ENCODE measurements at places on chromosomes 2 and 18.

GRCh38 chr2:207835805-207836204 is 66.1 kb upstream of the FZD5 start:
- DNase-seq = no peak

DNA sequence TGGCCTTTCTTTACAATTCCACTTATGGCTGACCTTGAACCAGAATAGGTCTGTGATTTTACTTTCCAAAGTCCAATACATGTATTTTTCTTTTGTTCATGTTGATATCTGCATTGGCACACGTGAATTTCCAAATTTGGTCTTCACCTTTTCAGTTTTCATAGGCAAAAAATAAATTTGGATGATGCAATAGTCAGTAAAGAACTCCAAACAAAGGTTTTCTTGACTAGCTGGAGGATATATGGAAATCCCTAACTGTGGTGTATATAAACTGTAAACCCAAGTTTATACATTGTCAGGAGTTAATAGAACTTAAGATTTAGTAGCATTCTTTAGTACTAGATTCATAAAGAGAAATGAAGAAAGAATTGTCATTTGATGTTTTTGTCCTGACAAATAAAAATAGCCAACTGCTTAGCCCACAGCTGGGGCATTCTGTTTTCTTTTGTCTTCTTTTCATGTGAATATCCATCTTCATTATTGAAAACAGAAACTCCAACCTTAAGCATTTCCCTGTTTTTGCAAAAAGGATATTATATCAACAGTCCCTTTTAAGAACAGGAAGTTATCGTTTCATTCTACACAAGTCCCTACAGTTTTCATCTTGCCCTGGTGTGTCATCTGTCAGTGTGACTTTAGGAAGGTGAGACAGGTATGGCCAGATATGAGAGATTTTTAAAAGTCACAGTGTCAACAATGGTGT is 132.9 kb downstream of the BCL2 start:
- no peak for DNase-seq

GRCh38 chr2:142285480-142285879 is 154.7 kb upstream of the LRP1B start:
- DNase-seq = no peak

DNA sequence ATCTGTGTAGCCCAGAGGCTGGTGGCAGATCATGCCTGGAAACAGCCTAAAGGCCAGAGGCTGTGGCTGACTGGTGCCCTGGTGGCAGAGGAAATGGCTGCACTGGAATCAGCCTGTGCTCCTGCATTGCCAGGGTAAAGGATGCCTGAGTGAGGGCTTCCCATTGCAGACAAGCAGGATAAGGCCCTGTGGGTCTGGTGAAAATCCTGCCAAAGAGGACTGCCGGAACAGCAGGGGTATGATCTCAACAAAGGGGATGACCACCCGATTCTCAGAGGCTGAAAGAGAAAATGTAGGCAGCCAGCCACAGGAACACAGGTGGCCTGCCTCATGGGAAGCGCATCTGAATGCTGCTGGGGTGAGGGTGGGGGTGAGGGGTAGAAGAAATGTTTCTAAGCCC is 48.2 kb downstream of the FBXO48 start:
- DNase-seq = no peak

DNA sequence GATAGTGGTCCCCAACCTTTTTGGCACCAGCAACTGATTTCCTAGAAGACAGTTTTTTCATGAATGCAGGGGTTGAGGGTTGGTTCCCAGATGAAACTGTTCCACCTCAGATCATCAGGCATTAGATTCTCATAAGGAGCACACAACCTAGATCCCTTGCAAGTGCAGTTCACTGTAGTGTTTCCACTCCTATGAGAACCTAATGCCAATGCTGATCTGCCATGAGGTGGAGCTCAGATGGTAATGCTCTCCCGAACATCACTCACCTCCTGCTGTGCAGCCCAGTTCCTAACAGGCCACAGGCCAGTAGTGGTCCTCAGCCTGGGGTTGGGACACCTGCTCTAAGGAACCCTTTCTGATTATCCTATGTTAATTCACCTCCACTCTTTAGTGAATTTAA is 133.5 kb downstream of the SOX11 start:
- no peak for DNase-seq

DNA sequence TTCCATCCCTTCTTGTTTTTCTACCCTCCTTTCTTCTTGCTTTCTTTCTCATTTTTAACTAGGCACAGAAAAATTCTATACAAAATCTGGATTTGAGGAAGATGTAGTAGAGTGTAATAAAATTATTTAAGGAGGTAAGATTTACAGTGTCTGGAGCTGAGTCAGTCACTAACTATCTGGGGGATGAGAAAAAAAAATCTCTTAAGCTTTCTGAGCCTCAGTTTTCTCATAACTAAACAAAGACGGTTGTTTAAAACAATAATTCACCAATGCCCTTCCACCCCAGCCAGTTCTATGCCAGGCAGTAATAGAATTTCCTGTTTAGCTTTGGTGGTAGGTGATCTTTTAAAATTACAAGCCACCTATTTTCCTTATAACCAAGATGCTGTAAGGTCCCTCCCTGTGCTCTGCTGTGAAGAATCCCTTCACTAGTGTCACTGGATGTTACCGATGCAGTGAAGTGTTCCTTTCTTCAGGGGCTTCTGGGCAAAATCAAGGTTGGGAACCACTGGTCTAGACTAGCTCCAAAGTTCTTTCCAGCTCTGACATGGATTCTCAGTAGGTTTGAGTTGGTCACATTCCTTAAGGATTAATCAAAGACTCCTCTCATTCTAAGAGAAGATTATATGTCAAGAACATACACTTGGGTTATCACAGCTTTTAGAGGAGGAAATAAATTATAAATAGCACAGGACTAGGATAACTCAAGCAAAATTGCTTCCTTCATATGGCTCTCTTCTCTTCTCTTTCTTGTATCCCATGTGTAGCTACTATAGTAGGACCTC is 289.0 kb downstream of the CDH2 start:
- DNase-seq = no peak

DNA sequence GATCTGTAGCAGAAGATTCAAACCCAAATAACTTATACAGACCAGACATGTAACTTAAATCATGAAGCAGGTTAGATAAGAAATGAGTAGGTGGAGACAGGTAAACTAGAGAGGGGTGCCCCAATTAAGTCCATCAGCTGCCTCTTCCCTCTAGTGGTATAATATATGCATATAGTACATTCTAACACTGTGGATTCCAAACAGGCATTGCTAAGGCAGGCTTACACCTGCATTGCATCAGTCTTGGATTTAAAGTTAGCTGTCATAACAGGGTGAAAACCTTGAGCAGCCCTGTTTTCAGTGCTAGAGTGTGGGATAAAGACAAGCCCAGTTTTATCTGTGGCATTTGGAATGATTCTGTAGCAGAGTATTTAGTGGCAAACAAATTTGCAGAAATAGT is 63.4 kb downstream of the NYAP2 start:
- no peak for DNase-seq

DNA sequence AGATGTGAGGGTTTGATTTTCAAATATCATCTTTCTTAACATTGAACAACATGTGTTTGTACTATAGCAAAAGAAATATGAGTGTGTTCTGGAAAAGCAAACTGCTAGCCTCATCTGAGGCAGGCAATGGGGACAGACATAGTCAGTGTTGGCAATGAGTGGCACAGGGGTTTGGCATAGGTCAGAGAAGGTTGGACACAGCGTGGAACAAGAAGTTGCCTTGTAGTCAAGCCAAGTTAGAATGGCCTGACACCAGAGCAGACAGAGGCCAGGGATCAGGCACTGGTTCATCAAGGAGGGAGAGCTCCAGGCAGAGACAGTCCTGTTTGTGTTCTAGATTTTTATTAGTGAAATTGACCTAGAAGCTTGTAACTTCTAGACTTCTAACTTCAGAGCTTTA is 100.8 kb upstream of the TANK start:
- no peak for DNase-seq

DNA sequence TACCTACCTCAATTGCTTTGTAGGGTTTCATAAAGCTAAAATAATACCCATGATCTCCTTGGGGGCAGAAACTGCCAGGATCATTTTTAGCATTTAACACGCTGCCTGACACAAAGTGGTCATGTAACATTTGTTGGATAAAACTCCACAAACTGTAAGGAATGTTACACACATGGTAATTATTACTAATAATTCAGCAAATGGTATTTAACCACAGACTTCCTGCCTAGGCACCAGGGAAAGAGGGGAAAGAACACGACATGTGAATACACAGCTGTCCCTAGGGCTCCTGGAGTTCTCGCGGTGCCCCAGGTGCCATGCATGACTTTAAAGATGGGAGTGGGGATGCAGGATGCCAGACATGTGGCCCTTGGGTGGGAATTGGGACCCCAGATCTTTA is 43.5 kb downstream of the ASAP2 start:
- no peak for DNase-seq

DNA sequence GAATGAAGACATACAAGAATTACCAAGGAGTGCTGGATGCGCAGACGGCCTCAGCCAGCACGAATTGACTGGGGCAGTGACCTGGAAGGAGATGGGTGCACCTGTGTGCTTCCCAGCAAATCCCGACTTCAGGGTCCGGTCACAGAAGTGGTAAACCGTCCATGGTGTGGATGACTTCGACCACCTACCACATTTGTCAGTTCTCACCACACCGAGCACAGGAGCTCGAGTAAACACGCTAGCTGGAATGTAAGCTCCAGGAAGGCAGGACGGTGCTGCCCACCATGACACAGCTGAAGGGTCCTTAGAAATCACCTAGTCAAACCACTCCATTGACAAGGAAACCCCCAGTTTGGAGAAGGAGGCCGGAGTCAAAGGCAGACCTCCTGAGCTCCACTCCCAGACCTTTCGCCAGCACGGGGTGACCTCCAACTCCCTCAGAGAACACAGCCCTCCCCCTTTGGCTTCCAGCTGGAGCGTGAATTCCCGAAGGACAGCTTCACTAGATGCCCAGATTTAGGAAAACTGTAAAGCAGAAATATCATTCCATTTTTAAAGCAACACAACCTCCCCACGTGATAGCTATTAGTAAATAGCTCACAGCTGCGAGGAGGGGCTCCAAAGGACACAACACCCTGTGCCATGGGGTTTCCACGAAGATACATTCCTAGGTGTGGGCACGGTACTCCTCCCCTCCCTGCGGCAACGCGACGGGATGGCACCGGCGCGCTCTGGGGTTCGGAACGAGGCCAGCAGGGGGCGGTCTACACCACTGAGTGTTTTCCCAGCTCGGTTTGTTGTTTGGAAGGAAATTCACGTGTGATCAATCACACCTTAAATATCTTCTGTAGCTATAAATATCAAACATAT is 34.1 kb upstream of the GNAL start:
- DNase-seq = peak; percentile 15

GRCh38 chr18:2515908-2516625 is 55.2 kb downstream of the METTL4 start:
- no peak for DNase-seq

DNA sequence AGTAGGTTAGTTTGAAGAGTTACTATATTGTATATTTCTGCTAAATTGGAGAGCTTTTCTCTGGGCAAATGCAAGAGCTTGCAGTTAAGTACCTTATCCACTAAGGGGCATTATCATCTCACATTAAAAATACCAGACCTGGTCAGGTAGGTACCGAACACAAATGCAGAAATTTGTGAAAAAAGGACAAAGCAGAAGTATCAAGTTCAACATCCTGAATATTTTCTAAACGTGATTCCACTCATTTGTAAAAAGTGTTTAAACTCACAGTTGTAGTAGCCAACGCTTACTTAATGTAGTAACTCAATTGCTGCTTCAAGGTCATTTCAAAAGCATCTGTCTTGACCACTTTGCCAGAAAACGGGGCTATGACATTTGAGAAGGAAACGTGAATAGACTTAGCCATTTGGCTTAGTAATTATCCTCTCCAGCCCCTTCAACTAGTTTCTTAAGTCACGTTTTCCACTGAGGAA is 52.1 kb downstream of the CYRIA start:
- DNase-seq = peak; percentile 5

DNA sequence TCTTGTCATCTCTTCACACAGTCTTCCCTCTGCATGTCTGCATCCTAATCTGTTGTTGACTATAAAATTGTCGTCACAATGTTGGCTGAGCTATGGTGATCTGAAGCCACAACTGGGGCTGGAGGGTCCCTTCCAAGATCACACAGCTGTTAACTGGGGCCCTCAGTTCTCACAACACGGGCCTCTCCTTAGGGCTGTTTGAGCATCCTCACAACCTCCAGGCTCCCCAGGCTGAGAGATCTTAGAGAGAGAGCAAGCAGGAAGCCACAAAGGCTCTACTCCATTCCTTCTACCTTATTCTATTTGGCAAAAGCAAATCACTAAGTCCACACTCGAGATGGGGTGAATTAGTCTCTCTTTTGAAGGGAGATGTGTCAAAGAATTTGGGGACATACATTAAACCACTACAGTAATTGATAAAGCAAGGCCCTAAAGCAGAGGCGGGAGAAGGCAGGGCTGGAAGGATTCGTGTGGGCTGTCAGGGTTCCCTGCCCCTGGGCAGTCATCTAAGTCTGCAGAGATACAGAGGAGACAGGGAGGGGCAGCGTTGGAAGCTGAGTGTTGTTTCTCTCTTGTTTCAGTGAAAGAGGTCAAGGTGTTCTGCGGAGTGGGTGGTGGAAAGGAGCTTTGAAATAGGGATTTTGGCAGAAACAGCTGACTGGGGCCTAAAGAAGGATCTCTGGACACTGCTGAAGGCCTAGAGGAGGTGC is 15.9 kb downstream of the MYO7B start:
- no peak for DNase-seq

GRCh38 chr2:88036182-88036581 is 19.4 kb downstream of the KRCC1 start:
- DNase-seq = no peak
